A549 treated with Mapracorat at 1 μM for 4 hours (cell line): ENCODE measurements at places on chromosomes 6 and 20. TPM values are rescaled to one million over a fixed set of nuclear protein-coding genes. Genes with fewer than 3 reads are reported as not detected.

The NRM gene
- 23.1 to 27.4 TPM (median 25.9 TPM) in 5 replicates for total RNA-seq

The TBXT gene
- total RNA-seq: not detected in 5 replicates

The ZC2HC1B gene
- total RNA-seq: not detected in 5 replicates

The SLC52A3 gene
- 0.32 to 0.57 TPM (median 0.48 TPM) in 5 replicates for total RNA-seq

The PGC gene
- total RNA-seq: not detected in 5 replicates

The OR2H1 gene
- not detected in 5 replicates for total RNA-seq

The SOBP gene
- 0.65 to 1.4 TPM (median 0.90 TPM) in 5 replicates for total RNA-seq

The PRICKLE4 gene
- 0.47 to 0.91 TPM (median 0.66 TPM) in 5 replicates for total RNA-seq

The REM1 gene
- total RNA-seq: 0.64 to 0.88 TPM (median 0.70 TPM) in 5 replicates

The PRRT1 gene
- 0.33 to 1.5 TPM (median 0.63 TPM) in 5 replicates for total RNA-seq

The RRBP1 gene
- 103 to 149 TPM (median 138 TPM) in 5 replicates for total RNA-seq

The GSTA2 gene
- not detected in 5 replicates for total RNA-seq

The HLA-DOB gene
- 0.11 to 0.20 TPM in 2 of 5 replicates, not detected in the others for total RNA-seq

The WFDC2 gene
- not detected in 5 replicates for total RNA-seq

The CD24 gene
- 236 to 307 TPM (median 294 TPM) in 5 replicates for total RNA-seq

The HCK gene
- 0.08 to 0.20 TPM (median 0.12 TPM) in 5 replicates for total RNA-seq

The TFB1M gene
- total RNA-seq: 7.7 to 9.2 TPM (median 8.0 TPM) in 5 replicates

The LST1 gene
- total RNA-seq: 0.16 to 0.36 TPM in 2 of 5 replicates, not detected in the others

The SLC17A2 gene
- not detected in 5 replicates for total RNA-seq

The COL11A2 gene
- 0.69 to 1.1 TPM (median 0.83 TPM) in 5 replicates for total RNA-seq

The HRH3 gene
- not detected in 5 replicates for total RNA-seq

The ANGPT4 gene
- 0.03 to 0.05 TPM (median 0.03 TPM) in 3 of 5 replicates, not detected in the others for total RNA-seq

The SPTLC3 gene
- total RNA-seq: 0.13 to 0.17 TPM in 2 of 5 replicates, not detected in the others

The PRR18 gene
- total RNA-seq: 0.06 to 0.39 TPM (median 0.18 TPM) in 4 of 5 replicates, not detected in the other

The NHSL1 gene
- 2.0 to 3.6 TPM (median 3.0 TPM) in 5 replicates for total RNA-seq
